AG04450 (cell line): ENCODE measurements at places on chromosomes 4 and X.

DNA sequence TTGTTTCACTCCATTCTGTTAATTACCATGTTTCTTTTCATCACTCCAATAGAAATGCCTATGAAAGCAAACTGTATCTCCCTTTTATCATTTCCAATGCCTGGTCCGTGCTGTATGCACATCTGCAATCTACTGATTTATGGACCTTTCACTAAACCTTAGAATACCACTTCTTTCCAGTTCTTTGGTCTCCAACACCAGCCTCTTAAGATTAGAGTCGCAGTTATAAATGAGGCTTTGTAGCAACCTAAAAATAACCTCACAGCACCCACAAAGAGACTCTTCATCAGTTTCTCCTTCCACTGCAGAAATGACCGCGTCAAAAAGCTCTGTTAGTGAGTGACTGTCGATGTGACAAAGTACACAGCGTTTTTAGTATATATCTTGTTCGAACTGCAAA is 282.6 kb downstream of the ADGRA3 start:
- DNase-seq, result no peak

- DNase-seq, result no peak
These were observed 6.5 kb upstream of the PRKG2 start for GRCh38 chr4:81221303-81222081.

GRCh38 chr4:154158361-154159155 is 333.0 kb downstream of the DCHS2 start:
- DNase-seq, result no peak

DNA sequence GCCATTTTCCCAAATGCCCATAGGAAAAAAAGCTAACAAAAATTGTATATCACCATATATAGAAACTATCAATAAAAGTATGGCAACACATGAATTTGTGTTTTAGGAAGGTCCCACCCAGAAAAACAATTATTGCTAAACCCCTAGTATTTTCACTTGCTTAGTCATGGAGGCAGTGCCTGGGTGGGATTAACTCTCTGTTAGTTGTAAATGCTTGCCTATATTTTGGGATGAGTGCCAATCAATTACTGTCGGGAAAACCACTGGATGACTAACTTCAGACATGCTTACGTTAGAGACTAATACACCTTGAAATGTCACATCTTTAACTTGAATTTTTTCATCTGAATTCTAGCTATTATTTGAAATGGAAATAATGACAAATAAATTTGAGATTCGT is 33.9 kb downstream of the TMPRSS11A start:
- DNase-seq, result no peak

GRCh38 chrX:150080497-150080896 is 142.2 kb upstream of the EOLA2 start:
- DNase-seq, result no peak

- DNase-seq, result no peak
These were observed 118.6 kb upstream of the BEND4 start for GRCh38 chr4:42271096-42271495.

DNA sequence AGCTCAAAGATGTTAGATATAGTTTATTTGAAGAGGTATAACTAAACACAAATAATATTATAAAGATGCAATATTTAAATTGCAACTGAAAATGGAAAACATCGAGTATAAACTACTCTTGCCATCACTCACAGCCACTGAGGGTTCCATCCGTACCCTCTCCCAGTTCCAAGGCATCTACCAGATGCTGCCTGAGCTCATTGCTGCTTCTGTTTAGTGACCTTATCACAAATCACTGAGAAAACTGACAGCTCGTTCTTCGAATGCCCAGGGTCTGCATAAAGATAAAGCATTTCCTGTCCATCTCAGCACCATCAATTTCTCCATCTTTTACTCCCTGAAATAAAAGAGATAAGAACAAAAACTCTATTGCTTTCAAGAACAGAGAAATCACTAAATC is 391.7 kb upstream of the NWD2 start:
- DNase-seq, result no peak

DNA sequence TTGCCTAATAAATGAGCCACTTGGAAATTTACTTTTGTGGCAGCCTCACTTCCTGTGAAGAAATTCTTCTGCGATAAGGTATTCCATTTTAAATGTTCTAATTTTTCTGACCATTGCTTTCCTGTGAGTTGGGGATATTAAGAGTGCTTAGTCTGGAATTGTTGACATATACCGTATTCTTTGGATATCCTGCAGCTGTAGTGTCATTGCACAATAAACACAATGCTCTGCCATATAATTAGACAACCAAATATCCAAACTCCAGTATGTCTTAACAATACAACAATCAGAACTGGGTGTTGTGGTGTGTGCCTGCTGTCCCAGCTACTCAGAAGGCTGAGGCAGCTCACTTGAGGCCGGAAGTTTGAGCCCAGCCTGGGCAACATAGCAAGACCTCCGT is 99.4 kb downstream of the LUZP4 start:
- no peak for DNase-seq

GRCh38 chr4:57320849-57321248 is 210.7 kb upstream of the IGFBP7 start:
- DNase-seq, result no peak

GRCh38 chr4:143554728-143555597 is 41.5 kb downstream of the SMARCA5 start:
- DNase-seq, result no peak

DNA sequence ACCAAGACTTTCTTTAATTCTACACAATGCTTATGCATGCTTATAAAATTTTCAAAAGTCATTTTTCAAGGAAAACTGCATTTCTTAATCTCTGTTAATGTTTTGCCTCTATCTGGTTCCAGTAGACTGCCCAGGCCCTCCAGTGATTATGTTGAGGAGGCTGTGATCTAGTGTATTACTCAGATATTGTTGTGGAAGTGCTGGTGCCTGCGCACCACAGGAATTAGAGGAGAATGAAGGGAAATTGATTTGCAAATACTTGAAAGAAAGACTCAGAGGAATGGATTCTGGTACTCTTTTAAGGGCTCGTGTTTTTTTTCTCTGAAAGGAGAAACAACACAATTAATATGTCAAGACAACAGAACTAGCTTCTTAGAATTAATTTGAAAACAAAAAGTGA is 1015.1 kb downstream of the RPA4 start:
- peak; percentile 13 for DNase-seq

GRCh38 chrX:107549504-107549903 is 78.8 kb upstream of the PRPS1 start:
- DNase-seq, result no peak

DNA sequence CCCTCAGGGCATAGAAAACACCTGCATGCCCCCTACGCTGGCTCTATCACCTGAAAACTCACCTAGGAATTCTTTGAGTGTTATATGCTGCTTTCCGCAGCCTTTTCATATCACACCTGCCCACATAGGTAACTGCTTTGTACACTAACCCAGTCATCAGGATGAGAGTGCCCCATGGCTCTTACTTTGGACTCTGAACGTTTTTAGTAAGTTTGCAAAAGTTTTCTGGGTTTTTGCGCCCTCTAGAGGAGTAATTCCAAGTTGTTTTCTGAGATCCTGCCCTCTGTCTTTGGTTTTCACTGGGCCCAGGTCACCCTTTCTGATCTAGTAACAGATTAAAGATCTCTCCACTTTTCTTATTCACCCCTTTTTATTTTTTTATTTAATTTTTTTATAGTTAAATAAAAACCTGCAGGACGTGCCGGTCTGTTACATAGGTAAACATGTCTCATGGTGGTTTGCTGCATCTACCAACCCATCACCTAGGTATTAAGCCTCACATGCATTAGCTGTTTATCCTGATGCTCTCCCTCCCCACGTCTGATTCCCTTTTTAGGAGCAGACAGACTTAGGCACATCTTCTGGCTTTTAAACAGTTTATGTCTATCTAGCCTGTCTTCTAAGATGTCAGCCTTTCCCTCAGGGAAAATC is 139.2 kb downstream of the NWD2 start:
- no peak for DNase-seq

- DNase-seq, result no peak
These were observed 57.5 kb upstream of the SMIM10 start for GRCh38 chrX:134933248-134933647.

DNA sequence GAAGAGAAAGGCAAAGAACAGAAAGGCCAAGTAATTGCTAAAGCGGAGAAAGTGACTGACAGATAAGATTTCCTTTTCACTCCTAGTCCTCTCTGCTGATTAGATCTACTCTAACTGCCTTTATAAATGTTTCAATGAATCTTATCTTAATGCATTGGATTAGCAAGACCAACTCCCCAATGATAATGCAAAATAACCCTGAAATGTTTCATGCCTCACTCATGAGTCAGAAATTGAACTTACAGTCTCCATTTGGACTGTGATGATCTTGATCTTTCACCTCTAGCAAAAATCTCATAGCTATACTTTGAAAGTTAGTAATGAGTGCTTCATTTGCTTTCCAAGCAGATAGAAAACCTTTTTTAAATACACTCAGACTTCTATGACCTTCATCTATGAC is 26.5 kb downstream of the SLC10A7 start:
- no peak for DNase-seq

- no peak for DNase-seq
These were observed 218.5 kb downstream of the SPANXN3 start for GRCh38 chrX:143298663-143299241.

- no peak for DNase-seq
These were observed 145.1 kb downstream of the CBR4 start for GRCh38 chr4:168864821-168865541.

GRCh38 chr4:71300964-71301363 is 37.9 kb upstream of the SLC4A4 start:
- DNase-seq, result no peak

DNA sequence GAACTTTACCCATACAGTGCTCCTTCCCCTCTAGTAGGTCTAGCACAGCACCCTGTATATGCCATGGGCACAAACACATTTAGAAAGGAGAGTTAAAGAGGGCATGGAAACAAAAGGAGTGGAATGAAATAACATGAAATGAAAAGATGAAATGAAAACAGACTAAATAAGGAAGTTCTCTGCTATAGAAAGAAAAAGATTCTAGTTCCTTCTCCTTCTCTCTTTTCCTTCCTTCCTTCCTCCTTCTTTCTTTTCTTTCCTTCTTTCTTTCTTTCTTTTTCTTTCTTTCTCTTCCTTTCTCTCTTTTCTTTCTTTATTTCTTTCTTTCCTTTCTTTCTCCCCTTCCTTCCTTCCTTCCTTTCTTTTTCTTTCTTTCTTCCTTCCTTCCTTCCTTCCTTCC is 2197.4 kb downstream of the PCDH7 start:
- no peak for DNase-seq

DNA sequence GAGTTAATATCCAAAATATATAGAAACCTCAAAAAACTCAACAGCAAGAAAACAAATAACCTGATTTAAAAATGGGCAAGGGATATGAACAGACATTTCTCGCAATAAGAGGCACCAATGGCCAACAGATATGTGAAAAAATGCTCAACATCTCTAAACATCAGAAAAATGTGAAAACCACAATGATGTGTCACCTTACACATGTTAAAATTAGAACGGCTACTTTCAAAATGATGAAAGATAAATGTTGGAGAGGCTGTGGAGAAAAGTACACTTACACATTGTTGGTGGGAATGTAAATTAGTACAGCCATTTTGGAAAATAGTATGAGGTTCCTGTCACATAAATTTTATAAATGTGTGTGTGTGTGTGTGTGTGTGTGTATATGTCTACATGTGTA is 731.3 kb downstream of the DMD start:
- no peak for DNase-seq

- DNase-seq, result peak; percentile 86
These were observed at the start of gene EIF2S3 for GRCh38 chrX:24054182-24055042. EIF2S3 (plus strand) TSS chrX:24054956; CDS start chrX:24054969, 13 bp downstream.

DNA sequence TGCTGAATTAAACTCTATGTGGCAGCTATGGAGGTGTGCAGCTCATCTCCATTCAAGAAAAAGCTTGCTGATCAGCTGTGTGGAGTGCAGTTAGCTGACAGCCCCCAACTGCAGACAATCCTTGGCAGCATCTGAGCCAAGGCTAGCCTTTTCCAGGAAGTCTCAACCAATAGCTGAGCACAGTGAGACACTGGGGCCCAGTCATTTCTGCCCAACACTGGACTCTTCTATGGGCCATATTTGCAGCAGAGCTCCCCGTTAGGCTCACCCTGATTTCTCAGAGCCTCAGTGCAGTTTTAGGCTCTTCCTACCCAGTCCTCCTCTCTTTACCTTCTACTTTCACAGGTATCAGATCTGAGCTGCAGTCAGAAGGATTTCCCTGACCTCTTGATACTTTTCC is 12.9 kb downstream of the DDX53 start:
- no peak for DNase-seq

- DNase-seq, result no peak
These were observed 172.2 kb downstream of the HS6ST2 start for GRCh38 chrX:132786217-132786616.

DNA sequence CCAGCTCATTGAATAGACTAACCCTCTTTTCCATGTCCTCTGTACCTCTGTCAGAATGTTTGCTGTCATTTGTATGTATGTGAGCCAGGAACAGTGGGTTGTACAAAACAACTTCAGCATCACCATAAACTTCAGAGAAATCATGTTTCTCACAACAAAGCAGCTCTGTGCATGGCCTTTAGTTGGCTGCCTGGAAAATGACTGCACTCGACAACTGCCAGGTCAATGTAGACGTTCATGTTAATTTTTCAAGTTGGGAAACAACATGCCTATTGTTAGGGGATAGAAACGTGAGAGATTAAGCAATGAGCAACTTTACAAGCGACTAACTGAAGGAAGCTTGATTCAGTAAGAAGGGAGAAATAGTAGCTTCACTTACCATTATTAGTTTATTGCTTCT is 17.9 kb upstream of the CXCL11 start:
- no peak for DNase-seq

- no peak for DNase-seq
These were observed at the start of gene CXCL11 for GRCh38 chr4:76035799-76036380. CXCL11 (minus strand) TSS chr4:76036070; CDS start chr4:76035987, 83 bp downstream.

DNA sequence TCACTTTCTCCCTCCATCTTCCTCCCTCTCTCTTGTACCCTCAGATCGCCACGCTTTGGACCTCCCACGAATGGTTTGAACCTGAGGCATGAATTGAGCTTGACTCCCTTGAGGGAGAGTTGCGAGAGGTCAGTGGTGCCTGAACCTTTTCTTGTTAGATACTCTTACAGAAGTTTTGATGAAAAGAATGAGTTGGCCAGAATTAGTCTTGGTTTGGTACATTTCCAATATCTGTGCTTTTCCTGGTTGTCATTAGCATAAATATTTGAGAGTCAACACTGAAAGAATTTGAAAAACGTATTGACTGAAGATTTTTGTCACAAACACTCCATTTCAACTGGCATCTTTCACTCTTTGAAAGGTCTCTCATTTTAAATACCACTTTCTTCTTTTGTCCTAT is 510.6 kb upstream of the DIPK2B start:
- no peak for DNase-seq

- DNase-seq, result no peak
These were observed 62.1 kb upstream of the S100G start for GRCh38 chrX:16587836-16588235.

DNA sequence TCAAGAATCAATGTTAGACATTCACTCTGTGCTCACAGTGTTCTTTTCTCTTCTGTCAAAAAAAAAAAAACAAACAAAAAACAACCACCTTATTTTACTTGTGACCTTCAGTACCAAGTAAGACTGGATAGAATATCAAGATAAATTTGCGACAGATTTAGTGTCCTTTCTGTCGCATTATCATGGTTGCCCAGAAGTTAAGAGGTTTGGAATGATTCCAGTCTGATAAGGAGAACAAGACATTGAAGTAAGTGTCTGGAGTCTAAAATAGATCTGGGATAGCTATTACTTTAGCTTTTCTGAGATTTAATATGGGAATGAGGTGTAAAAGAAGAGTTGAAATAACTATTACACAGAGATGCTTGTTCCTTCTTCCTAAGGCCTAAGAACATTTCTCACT is 31.7 kb downstream of the SNCA start:
- DNase-seq, result no peak

GRCh38 chr4:81963763-81964020 is 410.1 kb downstream of the HNRNPD start:
- DNase-seq, result no peak
